Ureter (tissue), 1 donor: ENCODE measurements at places on chromosomes 6 and 20. TPM values are rescaled to one million over a fixed set of nuclear protein-coding genes. Genes with fewer than 3 reads are reported as not detected.

DNA sequence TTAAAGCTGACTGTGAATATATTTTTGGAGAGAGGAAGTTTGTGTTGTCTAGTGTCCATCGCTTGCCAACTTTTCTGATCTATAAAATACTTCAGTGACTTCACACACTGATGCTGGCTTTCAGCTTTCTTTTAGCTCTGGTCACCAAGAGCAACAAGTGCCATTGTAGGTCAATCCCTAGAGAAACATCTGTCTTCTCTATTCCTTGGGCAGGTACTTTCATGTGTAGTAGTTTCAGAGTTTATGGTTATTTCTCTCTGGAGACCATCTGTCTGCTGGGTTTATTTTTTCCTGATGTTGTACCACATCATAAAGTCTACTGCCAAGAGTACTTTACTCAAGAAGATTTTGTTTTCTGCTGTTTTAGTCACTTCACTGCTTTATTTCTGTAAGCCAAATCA lies 249.9 kb downstream of the KHDC1L start:
- DNase-seq, result no peak

DNA sequence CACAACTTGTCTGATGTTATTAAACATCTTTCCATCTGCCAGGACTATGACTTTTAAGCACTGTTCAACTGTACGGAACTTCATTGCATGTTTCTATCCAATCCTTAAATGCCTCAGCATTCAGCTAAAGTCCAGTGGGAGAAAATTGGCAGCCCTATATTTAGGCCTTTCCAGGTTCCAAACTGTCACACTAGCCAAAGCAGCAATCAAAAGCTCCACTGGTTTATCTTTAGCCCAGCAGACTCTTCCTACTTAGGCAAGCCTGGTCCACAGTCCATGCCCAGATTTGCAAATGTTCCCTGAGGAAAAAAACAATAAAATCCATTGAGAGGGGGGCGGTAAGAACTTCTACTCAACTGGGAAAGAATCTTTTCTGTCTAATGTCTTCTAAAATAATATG lies 349.1 kb upstream of the GJE1 start:
- no peak for DNase-seq

- DNase-seq, result no peak
Observed at GRCh38 chr20:61299104-61299503, 47.0 kb downstream of the CDH4 start.

GRCh38 chr6:76856065-76856464 lies 607.2 kb downstream of the HTR1B start:
- DNase-seq, result no peak

- DNase-seq, result no peak
Observed at GRCh38 chr6:136117081-136117480, 133.0 kb downstream of the MTFR2 start.

- DNase-seq, result no peak
Observed at GRCh38 chr20:19987046-19987445, 30.1 kb upstream of the NAA20 start.

GRCh38 chr20:25584905-25585704 lies at the start of gene NINL:
Gene NINL (minus strand): TSS chr20:25585531. CDS start chr20:25526587, 58,944 bp downstream.
- DNase-seq, result peak; percentile 44

DNA sequence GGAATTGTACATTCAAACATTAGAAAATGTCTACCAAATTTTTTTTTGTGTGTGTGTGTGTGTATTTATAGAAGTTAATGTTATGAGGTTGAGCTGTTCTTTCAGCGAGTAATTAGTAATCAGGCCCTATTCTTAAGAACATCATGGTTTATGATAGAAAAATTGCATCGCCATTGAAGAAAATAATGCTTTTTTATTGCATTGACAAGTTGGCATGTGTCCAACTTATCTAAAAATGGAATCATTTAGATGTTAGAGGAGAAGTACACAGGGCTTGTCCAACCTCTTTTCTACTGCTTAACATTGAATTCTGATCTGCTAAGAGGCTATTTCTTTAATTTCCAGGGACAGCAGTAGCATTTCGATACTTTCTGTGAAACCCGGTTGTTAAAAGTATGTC lies 61.6 kb upstream of the ADGRG6 start:
- DNase-seq, result no peak

- DNase-seq, result no peak
Observed at GRCh38 chr6:52937908-52938307, 28.4 kb upstream of the GSTA3 start.

GRCh38 chr6:158272324-158272723 lies 39.9 kb upstream of the TULP4 start:
- DNase-seq, result no peak

DNA sequence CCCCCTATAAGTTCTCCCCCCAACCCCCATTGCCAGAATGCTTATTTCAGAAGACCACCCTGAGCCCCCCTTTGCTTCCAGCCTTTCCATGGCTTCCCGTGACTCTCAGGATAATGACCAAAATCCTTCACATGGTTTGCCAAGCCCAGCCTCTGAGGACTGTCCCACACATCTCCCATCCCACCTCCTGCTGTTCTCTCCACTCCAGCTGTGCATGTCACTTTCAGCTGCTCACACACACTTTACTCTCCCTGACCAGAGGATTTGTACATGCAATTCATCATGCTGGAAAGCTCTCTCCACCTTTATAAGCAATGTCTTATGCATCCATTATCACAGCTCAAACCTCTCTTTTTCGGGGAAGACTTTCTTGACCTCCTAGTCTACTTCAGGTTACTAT lies 164.2 kb downstream of the PRL start:
- DNase-seq, result no peak

DNA sequence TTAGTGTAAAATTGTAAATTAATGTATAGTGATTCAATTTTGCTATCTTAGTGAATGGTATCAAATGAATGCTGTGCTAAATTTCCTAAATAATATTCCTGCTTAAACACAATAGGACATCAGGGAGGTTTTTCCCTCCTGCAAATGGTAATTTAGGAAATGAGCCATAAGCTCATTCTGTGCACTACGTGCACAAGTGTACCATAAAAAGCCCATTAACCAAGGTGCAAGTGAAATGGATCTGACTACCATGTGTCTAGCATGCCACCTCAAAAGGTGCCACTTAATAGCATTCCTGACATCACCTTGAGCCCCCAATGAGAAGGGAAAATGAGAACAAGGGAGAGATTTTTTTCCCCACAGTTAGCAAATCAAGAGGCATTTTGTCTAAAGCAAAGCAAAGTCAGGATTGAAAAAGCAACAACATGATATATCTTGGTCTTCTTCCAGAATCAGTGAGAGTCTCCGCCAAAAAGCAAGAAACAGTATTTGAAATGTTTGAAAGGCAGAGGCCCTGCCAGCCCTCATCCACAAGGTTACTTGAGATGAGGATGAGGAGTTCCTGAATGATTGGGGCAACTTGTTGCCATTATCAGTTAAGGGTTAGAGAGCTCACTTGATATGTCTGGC lies 334.2 kb upstream of the RSPO3 start:
- no peak for DNase-seq

GRCh38 chr20:36060676-36061075 lies 92.3 kb downstream of the CNBD2 start:
- DNase-seq, result no peak

GRCh38 chr20:41643504-41643938 lies 25.3 kb upstream of the CHD6 start:
- peak; percentile 64 for DNase-seq

DNA sequence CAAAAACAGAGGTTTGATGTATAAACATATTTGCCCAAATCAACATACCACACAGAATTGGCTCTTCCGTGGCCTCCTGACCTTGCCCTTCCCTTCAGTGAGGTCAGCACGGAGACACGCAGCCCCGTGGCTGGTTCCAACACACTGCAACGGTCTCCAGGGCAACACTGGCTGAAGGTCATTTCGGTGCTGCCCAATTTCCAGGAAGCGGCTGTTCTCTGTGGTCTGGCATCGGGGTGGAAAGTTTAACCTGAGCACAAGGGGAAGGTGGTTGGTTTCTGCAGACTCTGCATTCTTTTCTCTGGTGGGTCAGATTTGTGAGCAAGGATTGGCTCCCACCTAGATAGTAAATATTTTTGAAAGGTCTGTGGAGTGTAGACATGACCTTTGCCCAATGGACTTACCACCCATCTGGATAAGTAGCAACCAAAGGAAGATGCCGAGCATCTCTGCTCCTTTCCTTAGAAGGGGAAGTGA lies 177.6 kb upstream of the PHACTR1 start:
- no peak for DNase-seq

GRCh38 chr6:79671600-79672266 lies 40.6 kb downstream of the SH3BGRL2 start:
- peak; percentile 76 for DNase-seq

- no peak for DNase-seq
Observed at GRCh38 chr20:40808936-40809335, 119.9 kb upstream of the MAFB start.

GRCh38 chr6:124699038-124699437 lies 263.2 kb upstream of the RNF217 start:
- no peak for DNase-seq

GRCh38 chr20:37345339-37346235 lies at the start of gene SRC:
Gene SRC (plus strand): TSS chr20:37346140. CDS start chr20:37384154, 38,014 bp downstream.
- peak; percentile 93 for DNase-seq

DNA sequence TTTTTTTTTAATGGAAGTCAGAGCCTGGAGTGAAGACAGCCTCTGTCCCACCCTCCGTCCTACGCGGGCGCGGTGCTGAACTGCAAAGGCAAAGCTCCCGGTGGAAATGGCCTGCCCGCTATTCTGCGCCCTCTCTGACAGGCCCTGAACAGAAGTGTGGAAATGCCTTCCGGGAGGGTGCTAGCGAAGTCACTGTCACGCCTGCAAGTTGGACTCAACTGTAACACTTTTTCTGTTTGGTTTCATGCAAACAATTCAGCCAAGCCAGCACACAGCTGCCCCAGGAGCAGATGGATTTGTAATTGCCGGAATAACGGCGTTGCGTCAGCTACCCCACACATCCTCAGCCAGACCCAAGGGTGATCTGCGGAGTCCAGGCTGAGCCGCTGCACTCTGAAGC lies 107.6 kb downstream of the PSMB1 start:
- DNase-seq, result no peak

DNA sequence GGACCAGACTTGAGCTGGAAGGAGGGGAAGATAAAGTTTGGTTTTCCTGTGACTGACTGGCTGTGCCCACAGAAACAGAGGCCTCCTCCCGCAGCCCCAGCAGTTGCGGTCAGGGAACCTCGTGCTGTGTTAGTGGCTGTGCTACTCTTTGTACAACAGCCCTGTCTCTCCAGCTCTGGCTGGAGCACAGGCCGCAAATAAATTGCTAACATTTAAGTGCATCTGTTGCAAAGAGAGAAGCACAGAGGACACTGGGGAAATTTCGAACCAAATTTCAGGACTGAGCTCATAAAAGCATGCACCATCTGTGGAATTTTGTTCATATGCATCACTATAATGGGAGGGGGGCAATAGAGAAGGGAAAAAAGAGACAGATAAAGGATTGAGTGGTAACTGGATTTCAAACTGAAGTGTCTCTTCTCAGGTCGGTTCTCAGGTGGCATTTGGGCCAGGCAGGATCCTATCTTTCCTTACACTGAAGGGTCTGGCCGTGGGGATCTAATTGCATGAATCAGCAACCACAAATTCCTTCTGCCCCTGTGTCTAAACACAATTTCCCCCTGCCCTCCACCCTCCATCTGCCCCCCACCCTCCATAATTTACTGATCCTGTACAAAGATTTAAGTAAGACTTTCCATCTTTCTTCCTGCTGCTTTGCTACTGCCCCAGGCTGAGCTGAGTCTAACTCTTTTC lies 88.9 kb upstream of the ATXN1 start:
- no peak for DNase-seq

GRCh38 chr6:113697632-113698410 lies 159.3 kb upstream of the MARCKS start:
- no peak for DNase-seq

DNA sequence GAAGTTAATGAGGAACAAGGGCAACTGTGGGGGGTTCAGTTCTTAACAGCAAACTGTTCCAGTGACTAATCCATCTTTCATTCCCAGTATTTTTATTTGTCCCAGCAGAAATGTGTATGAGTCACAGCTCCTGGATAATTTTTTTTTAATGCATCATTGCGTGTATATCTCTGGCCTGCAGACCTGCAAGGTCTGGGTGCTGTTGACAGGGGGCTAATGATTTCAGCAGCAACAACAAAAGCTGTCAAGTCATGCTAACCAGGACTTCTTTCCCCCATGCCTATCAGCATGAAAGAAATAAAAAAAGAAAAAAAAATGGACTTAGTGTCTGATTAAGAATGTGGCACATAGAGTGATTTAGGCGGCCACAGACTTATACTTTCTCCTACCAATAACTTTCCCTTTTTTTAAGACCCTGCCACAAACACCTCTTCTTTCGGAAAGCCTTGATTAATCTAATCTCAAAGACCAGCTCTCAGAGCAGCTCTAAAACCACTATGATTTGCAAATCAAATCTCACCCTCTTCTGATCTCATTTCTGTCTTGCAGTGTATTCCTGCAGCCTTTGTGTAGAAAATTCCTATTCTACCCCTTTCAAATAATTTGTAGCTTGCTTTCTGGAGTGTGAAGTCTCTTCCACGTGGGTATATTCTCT lies 14.2 kb upstream of the PREX1 start:
- no peak for DNase-seq

GRCh38 chr6:160030103-160030502 lies 61.2 kb downstream of the IGF2R start:
- peak; percentile 71 for DNase-seq

- DNase-seq, result no peak
Observed at GRCh38 chr20:55140631-55141030, 665.2 kb downstream of the DOK5 start.

The TFAP2B gene
- total RNA-seq, result 0.26 TPM

The UBD gene
- total RNA-seq, result 8.8 TPM

The TGM3 gene
- total RNA-seq, result not detected

The RAMACL gene
- 7.8 TPM for total RNA-seq

The OR2J3 gene
- not detected for total RNA-seq

The DACT2 gene
- total RNA-seq, result 0.94 TPM

The SPTLC3 gene
- 26.4 TPM for total RNA-seq

The PRPH2 gene
- total RNA-seq, result 0.91 TPM

The PCK1 gene
- 0.57 TPM for total RNA-seq

The DNAAF9 gene
- total RNA-seq, result 36.1 TPM

The EYA2 gene
- 15.3 TPM for total RNA-seq

The HSPA1L gene
- 1.7 TPM for total RNA-seq

The MUC21 gene
- total RNA-seq, result not detected

The MAS1 gene
- not detected for total RNA-seq

The HLA-DOA gene
- total RNA-seq, result 25.6 TPM

The PGBD1 gene
- total RNA-seq, result 3.1 TPM

The PSORS1C1 gene
- total RNA-seq, result 0.10 TPM
